Activated naive CD4-positive, alpha-beta T cell treated with anti-CD3 and anti-CD28 coated beads, Interleukin-2, amount 50 U/mL, for 72 hours (primary cell): ENCODE measurements at places on chromosomes 2 and 18. TPM values are rescaled to one million over a fixed set of nuclear protein-coding genes. Genes with fewer than 3 reads are reported as not detected.

GRCh38 chr2:119638246-119638645, 40.8 kb upstream of the TMEM177 start:
- no peak for DNase-seq

- no peak for DNase-seq
These were observed 53.2 kb downstream of the SETBP1 start for GRCh38 chr18:44733754-44734465.

The IMP4 gene
- total RNA-seq = 91.0 TPM

GRCh38 chr2:69931832-69932595, 17.1 kb downstream of the MXD1 start:
- no peak for DNase-seq

DNA sequence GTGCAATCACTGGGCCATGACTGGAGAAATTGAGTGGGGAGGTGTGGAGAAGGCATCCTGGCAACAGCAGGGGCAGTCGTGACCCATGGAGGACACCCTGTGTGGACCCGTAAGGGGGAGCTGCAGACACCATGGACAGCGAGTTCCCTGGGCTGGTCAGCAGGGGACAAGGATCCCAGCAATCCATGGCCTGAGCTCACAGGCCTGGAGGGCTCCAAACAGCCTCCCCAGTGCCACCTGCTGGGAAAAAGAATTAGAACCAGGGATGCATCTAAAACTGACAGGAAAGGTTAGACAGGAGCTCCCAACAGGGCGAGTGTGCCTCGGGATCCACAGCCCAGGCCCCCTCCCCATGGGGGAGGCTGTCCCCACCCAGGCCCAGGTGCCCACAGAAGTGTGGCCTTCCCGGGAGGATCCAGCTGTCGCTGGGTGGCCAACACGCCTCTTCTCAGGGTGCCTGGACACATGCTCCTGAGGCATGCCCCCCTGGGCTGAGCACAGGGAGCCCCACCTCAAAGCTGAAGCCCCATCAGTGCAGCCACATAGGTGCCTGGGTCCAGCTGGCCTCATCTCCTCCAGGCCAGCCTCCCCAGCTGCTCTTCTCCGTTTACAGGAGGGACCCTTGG, 20.5 kb upstream of the KIF1A start:
- no peak for DNase-seq

DNA sequence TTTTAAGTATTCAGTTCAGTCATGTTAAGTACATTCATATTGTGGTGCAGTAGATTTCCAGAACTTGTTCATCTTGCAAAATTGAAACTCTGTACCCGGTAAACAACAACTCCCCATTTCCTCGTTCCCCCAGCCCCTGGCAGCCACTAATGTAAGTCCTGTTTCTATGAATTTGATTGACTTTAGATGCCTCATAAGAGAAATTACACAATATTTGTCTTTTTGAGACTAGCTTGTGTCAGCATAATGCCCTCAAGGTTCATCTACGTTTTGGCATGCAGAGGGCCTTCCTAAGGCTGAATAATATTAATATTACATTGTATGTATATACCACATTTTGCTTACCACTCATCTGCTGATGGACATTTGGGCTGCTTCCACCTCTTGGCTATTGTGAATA, 30.9 kb downstream of the METTL21A start:
- no peak for DNase-seq
